ENCODE measurements at places on chromosomes 1 and 21.

DNA sequence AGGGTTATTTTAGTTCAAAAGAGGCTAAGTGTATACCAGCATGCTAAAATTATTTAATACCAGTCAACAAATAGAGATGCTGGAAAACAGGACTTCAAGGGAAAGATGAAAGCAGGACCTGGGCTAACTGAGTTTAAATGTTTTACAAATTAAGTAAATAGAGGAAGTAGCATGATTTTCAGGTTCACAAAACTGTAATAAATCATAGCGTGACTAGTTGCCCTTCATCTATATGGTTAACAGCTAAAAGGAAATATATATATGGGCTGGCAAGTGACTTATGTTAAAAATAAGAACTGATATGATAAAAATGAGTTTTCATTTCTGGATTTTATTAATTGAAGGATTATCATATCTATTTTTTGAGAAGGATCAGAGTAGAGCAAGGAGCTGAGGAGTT, 25.6 kb downstream of the DPYD start:
- no peak for DNase-seq

DNA sequence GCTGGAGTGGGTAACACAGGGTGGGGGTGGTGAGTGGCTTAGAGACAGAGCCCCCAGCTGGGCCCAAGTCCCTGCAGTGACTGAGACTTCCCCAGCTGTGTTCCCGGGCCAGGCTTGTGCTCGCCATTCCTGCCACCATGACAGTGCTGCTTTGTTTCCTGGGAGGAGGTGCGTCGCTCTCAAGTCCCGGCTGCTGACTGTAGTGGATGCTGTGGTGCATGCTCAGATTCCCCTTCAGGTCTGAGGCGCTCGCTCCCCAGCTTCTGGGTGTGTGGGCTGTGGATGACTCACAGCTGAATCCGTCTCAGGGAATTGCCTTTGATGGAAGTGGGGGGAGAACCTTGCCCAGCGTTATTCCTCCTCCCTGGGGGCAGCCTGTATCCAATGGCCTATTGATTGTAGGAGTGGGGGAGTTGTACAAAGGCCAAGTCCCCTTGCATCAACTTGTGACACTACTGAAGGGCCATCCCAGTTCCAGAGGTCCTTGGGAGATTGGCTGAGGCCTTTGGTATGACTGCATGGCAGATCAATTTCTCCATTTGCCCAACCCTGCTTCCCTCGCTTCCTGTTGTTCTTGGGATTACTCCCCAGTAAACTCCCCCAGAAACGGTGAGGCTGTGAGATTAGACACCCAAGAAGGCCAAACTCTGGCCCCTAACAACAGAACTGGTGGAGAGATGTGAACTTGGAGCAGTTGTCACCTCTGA, 17.8 kb upstream of the POU3F1 start:
- DNase-seq = no peak

GRCh38 chr21:45388011-45388521, 16.9 kb upstream of the COL18A1 start:
- DNase-seq = no peak

GRCh38 chr1:160206036-160206389, 829 bp downstream of the PEA15 start:
- DNase-seq = no peak

GRCh38 chr1:172661107-172661506, 2.2 kb downstream of the FASLG start:
- DNase-seq = no peak

DNA sequence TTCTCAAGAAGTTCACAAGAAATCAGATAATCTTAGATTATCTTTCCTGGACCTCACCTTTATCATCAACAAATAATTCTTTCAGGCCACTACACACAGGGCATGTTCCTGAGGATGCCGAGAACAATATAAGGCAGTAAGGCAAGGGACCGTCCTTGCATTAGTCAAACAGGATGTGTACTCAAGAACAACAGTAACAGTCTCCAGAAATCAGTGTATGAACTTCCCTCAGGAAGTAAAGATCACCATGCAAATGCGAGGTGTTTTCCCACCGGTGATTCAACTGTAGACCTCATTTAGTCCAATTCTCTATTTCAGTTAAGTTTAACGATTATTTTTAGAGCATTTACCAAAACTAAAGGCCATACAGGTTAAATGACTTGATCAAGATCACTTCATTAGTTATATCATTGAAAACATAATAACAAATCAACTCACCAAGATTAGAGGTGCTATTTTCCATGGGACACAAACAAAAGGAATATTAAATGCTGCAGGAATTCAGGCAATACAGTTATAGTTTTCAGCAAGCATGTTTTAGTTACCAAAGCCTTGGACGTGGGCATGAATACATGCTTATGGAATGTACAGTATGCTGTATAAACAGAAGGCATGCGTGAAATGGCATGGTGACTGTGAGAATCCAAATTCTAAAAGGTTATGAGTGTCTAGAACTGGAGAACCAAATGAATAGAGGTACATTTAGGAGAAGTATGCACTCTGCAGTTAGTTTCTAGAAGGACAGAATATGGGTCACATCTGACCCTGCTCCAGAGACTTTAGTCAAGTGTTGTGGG, 145.2 kb downstream of the TNR start:
- DNase-seq = no peak

GRCh38 chr1:198848649-198849048, 209.8 kb downstream of the PTPRC start:
- no peak for DNase-seq

DNA sequence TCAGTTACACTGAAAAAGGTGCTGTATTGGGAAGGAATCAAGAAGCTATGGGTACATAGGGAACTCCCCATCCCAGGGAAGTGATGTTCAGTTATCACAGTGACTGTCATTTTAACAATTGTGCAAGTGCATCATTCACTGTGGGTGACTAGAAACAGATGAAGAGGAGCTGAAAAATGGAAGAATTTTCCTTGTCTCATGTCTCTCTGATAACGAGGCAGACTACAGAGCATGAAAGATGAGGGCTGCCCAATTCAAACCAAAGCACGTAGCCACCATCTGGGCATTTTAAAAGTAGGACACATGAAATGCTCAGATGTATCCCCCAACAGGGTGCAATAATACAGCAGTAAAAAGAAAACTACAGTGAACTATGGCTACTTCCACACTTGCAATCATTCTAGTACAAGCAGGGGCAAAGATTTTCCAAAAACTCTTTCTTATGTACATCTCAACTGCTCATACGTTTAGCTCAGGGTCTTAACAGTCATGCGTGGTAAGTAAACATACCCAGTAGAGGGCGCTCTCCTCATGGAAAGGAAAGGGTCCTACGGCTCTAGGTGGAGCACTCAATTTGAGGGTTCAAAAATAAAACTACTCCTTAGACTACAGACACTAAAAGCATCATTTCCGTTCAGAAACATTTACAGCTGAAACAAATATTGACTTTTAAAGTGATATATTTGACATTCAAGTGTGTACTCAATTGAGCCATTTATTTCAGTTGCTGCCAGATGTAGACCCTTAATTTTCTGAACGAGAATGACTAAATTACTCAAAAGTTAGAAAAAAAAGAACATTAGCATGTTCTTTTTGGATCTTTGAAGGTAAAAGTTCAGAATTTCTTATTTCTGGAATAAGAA, 143.2 kb downstream of the KCTD3 start:
- DNase-seq = peak; percentile 55

DNA sequence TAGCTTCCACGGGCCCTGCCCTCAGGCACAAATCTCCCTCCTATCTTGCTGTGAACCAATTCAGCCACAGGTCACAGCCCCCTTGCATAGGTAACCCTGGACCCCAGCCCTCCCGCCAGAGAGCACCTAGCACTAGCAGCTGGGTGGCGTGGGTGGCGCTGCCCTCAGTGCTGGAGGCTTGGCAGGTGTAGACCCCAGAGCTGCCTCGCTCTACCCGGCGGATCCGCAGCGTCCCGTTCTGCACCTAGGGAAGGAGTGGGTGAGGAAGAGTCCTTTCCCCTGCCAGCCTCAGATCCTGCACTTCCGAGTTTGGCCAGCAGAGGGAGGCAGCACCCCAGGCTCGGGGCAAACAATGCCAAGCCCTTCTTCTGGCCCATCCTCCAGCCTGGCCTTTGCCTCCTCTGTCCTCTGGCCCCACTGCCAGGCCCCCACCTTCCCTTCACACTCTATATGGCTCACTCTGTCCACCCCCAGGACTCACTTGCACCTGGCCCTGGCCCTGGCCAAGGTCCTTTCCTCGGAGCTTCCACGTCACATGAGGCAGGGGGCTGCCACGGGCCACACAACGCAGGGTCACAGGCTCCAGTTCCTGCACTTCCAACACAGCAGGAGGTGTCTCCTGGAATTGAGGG, 9.0 kb downstream of the IGSF9 start:
- no peak for DNase-seq

GRCh38 chr1:172960454-172961208, 90.1 kb downstream of the TNFSF18 start:
- no peak for DNase-seq

DNA sequence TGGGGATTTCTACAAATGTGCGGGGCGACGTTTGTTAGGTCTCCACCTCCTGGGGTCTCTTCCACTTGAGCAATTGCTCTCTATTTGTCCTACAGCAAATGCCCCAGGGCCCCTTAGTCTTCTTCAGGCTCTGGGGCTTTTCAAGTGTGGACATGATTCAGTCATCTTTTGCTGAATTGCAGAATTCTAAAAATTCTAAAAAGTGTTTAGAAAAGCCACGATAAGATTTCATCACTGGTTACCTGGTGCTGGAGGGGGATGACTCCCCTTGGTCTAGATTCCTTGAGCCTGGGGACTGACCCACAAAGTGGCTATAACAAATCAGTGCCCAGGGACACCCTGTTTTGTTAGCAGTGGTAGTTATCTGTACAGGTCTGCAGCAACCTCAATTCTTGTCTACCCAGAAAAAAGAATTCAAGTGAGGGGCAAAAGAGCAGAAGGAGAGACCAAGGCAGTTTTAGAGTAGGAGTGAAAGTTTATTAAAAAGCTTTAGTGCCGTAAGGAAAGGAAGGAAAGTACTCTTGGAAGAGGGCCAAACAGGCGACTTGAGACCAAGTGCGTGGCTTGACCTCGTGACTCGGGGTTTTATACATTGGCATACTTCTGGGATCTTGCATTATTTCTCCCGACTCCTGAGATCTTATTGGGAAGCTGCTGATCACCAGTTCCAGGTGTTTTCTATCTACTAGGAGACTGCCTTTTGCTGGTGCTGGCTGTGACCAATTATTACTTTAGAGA, 25.2 kb downstream of the PROK1 start:
- no peak for DNase-seq

DNA sequence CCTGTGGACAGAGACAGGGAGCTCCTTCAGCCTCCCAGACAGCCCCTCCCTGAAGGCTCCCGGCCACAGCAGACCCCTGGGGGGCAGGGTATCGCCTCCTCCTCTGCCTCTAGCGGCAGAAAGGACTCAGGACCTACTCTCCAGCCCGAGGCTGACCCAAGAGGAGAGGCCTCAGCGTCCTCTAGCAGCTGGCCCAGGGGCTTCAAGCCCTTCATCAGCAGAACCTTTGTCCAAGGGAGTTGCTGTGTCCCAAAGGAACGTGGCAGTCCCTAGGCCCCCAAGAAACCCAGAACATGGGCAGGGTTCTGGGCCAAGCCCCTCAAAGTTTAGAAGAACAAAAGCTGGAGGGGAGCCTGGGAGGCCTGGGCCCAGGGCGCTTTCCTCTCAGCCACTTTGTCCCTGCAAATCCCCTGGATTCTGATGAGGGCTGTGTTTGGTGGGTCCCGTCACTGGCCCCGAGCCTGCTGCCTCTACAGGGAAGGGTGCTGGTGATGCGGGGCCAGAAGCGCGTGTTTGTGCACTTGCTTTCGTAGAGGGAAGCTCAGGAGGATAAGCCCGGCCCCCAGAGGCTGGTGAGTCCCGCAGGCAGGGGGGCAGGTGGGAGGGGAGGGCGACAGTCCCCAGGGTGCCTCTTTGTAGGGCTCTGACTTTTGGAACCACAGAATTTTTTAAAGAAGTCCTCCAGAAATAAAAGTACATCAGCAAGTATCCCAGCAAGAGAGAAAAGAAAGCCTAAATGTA, 13.3 kb downstream of the ITGB2 start:
- DNase-seq = no peak

DNA sequence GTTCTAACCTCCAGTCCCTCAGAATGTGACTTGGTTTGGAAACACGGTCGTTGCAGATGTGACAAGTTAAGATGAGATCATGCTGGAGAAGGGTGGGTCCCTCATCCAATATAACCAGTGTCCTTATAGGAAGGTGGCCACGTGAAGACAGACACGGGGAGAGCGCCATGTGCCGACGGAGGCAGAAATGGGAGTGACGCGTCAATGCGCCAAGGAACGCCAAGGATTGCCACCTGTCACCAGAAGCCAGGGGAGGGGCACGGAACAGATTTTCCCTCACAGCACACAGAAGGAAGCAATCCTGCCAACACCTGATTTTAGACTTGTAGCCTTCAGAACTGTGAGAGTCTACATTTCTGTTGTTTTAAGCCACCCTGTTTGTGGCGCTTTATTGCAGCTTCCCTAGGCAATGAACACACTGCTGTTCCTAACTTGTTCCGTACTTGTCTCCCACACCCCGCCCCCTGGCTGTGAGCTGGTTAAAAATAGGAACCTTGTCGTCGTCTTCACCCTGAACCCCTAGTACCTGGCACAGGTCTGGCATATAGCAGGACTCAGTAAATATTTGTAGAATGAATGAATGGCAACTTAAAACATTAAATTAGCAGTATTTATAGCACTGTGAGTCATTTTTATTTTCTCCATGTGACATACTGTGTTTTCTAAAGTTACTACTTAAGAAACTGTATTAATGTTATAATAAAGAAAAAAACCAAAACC, 14.2 kb downstream of the RIMS3 start:
- DNase-seq = peak; percentile 70

GRCh38 chr1:167328306-167328815, 107.7 kb downstream of the POU2F1 start:
- DNase-seq = no peak

DNA sequence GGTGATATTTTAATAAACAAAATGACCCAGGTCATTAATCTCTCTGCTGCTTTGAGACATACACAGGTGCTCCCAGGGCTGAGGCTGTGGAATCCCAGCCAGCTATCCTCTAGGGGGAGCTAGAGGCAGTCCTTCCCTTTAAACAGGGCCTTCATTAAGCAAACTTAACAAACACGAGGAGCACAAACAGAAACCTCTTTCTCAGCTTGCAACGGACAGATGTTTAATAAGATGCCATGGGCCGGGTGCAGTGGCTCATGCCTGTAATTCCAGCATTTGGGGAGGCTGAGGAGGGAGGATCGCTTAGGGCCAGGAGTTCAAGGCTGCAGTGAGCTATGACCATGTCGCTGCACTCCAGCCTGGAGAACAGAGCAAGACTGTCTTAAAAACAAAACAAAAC, 106.7 kb downstream of the HIVEP3 start:
- peak; percentile 85 for DNase-seq

- no peak for DNase-seq
These were observed 465.5 kb downstream of the MATN1 start for GRCh38 chr1:30257742-30258380.

- peak; percentile 97 for DNase-seq
These were observed 15.2 kb downstream of the PLPPR4 start for GRCh38 chr1:99279525-99279924.

GRCh38 chr21:34180407-34180806, 107.0 kb downstream of the MRPS6 start:
- no peak for DNase-seq

DNA sequence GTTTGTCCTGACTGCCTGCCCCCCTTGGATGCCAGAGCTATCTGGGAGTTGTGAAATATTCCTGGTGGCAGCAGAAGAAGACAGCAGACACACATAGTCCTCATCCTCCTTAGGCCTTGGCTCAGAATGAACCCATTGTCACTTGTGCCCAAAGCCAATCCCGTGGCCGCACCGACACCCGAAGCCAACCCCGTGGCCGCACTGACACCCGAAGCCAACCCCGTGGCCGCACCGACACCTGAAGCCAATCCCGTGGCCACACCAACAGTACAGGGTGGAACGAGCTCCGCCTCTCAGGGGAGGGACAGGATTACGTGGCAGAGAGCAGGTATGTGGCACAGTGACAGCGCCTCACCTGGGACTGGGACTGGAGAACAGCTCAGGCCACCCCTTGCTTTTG, 186.7 kb downstream of the PRDM16 start:
- no peak for DNase-seq
